ENCODE measurements at places on chromosomes 5 and 9. TPM values are rescaled to one million over a fixed set of nuclear protein-coding genes. Genes with fewer than 3 reads are reported as not detected.

DNA sequence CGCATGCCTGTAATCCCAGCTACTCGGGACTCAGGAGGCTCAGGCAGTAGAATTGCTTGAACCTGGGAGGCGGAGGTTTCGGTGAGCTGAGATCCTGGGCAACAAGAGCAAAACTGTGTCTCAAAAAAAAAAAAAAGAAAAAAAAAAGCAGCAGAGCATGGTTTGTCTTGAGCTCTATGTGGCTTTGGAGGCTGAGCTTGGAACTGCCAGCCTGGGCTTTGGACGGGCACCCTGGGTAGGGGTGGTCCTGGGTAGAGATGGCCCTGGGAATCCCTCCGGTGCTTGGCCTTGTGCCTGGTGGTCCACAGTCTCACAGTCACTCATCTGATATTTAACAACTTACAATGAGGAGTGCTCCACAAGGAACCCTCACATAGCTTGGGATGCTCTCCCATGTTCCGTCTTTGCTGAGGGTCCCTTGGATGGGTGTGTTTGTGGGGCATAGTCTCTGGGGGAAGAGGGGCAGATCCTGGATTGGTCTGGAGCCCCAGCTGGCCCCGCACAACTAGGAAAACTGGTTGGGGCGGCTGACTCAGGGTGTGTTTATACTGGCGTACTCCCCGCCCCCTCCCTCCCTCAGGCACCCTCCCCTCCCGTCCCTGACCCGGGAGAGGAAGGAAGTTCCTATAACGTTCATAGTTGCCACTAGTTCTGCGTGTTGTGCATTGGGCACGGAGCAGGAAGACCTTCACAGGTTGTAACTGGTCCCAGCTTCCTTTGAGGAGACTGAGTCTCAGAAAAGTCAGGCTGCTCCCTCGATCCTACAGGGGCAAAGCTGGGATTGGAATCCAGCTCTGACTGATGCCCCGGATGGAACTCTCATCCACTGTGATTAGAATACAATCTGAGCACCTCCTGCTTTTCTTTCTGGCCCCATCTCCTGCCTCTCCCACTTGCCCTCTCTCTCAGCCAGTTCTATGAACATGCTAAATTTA lies 11.2 kb downstream of the IER5L start:
- DNase-seq: no peak

- DNase-seq: no peak
Observed at GRCh38 chr9:74907085-74907484, 19.4 kb upstream of the TRPM6 start.

CFAP157 gene
- total RNA-seq: not detected

IL9 gene
- 22.7 TPM for total RNA-seq

PTGS1 gene
- total RNA-seq: 0.58 TPM

CDH18 gene
- total RNA-seq: not detected

ARL14EPL gene
- not detected for total RNA-seq

SAXO1 gene
- total RNA-seq: not detected

GRCh38 chr5:160959804-160960203 lies 107.8 kb upstream of the ATP10B start:
- DNase-seq: no peak

DNA sequence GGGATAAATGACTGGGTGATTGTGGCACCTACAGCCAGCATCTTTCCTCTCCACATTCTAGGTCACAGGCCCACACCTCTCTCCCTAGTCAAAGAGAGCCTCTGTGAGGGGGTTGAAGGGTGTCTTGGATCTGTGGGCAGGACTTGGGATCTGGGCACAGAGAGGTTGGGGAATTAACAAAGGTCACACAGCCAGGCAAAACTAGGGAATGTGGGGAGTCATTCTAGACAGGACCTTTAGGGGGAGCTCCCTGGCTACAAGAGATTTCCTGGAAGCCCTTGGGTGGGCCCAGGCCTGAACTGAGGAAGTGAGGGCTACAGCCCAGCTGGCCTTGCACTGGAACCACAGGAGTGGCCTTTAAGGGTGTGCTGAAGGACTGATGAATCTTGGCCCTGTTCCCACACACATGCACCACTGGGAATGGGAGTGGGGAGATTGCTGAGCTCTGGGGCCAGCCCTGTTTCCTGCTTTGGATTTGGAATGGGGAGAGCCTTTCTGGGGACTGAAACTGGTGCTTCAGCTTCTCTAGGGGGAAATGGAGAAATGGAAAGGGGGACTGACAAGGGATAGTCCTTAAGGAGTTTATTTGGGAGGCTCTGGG lies 12.4 kb upstream of the CXXC5 start:
- DNase-seq: no peak

DNA sequence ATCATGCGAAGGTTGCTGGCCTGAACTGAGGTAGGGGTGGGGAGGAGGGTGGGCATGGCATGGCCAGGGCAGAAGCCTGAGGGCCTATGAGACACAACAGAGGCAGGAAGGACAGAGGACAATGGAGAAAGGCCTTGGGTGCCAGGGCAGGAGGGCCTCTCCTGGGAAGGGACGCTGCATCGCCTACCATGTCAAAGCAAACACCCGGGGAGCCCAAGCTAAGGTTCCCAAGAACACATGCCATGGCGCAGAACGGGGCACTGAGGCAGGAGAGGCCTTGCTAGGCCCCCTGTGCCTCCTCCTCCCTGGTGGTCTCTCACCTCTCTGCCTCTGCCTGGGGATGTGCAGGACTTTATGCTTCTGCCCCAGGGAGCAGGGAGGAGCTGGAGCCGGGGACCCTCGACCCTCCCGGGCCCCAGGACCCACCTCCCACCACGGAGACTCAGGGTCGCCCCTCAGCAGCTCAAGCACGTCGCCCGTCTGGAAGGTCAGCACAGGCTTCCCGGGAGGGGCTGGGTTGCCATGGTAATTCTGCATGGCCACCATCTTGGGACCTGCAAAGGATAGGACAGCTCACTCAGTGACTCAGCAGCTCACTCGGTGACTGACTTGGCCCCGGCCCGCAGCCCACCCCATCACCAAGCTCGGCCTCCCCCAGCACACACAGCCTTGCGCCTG lies 40.3 kb upstream of the SARDH start:
- no peak for DNase-seq

DNA sequence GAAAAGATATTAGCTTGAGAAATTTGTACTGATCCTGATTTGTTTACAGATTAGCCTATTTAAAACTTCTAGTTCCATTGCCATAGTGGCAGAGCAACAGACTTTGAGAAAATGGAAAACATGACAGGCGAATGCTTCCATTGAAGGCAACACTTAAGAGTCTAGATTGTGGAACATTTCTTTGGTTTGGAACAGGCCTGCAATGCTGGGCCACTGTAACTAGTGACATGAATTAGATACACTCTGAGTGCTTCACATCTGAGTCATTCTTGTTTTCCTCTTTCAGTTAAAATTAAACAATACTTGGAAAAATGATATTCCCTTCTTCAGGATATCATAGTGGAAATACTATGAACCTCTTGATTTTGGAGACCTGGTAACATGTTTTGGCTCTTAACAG lies 453.6 kb upstream of the TUSC1 start:
- DNase-seq: no peak
